ENCODE measurements at places on chromosomes 2 and 18.

- DNase-seq = no peak
Measured at GRCh38 chr2:222577341-222577740, 78.6 kb downstream of the FARSB start.

DNA sequence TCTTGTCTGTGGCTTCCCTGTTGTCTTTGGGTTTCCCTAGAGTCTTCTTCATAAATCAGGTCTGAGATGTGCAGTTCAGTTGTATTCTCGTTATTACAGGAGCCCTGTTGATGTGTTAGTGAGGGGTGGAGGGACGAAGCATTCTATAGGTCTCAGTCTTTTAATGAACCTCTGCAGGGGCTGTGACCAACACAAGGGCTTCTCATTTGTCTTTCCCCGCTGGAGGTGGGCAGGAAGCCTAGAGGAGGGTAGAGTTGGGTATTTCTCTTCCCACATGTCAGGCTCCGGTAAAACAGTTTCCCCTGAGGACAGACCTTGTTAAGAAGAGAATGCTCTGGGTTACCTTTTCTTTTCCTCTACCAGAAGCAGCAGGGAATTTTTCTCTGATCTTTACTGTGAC is 31.2 kb downstream of the PROC start:
- no peak for DNase-seq

GRCh38 chr2:67215214-67216055 is 181.7 kb upstream of the ETAA1 start:
- DNase-seq = no peak

GRCh38 chr18:29218091-29218490 is 1041.2 kb upstream of the CDH2 start:
- DNase-seq = no peak

- peak; percentile 44 for DNase-seq
Measured at GRCh38 chr2:44777537-44777936, 164.0 kb upstream of the SIX3 start.

DNA sequence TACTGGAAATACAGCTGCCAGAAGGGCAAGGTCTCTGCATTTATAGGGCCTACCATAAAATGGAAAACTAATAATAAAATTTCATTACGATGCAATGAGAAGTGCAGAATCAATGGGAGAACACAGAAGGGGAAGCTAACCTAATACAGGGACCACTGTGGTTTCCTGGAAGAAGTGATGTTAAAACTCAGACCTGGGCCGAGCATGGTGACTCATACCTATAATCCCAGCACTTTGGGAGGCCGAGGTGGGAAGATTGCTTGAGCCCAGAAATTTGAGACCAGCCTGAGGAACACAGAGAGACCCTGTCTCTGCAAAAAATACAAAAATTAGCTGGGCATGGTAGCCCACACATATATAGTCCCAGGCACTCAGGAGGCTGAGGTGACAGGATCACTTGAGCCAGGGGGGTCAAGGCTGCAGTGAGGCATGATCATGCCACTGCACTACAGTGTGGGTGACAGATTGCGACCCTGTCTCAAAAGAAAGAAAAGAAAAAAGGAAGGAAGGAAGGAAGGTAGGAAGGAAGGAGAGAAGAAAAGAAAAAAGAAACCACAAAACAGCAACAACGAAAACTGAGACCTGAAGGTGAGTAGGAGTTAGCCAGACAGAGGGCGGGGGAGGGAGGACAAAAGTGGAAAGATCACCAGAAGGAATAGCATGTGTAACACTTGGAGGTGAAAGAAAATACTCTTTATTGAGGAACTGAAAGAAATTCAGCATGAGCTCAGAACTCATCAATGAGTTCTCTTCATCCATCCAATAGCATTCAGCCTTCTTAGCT is 58.3 kb upstream of the DTNA start:
- DNase-seq = no peak

- DNase-seq = no peak
Measured at GRCh38 chr2:230823264-230823964, 41.3 kb upstream of the ITM2C start.

- peak; percentile 41 for DNase-seq
Measured at GRCh38 chr2:194443926-194444325, 1213.1 kb upstream of the SLC39A10 start.

DNA sequence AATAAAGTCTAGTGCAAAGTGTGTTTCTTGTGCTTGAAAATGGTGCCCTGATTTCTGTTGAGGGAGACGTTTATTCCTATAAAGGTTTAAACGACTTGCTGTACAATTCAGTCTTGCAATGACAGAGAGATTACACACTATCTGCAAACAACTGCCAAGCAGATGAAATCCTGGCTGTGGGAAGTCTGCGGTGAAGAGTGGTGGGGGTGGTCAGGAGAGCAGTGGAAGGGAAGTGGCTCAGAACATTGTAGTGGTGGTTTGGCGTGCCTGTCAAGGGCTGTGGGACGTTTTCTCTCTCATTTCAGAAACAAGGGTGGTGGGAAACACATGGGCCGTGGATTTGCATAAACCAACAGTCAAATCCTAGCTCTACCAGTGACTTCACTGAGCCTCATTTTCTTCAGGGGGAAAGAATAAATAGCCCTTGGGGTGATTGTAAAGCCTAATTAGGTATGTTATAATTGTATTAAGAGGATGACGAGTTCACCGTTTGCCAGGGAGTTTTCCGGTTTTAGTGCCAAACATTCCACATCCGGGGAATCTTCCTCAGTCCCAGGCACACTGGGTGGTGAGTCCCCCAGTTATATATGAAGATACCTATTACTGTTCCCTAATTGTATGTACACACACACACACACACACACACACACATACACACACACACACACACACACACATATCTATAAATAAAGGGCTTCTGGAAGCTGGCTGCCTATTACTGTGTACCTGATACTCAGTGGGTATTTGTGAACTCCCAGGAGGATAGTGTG is 115.0 kb downstream of the SPTBN1 start:
- no peak for DNase-seq

GRCh38 chr2:30869988-30870387 is 62.7 kb upstream of the CAPN13 start:
- no peak for DNase-seq

- no peak for DNase-seq
Measured at GRCh38 chr18:77044866-77045664, 87.5 kb downstream of the MBP start.

DNA sequence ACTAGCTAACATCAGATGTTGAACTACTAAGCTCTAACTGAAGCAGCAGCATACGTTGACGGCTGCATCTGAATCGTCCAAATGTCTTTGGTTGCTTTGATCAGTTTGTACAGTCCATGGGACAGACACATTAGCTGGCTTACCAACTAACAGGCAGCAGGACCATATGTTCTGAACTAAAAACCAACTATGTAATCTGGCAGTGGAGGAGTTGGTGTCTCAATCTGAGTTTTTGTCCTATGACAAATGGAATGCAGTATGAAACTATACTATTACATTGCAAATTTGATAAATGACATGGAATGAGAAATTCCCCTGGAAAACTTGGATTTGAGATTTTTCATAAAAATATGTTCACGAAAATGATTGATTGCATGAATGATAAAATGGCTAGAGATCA is 79.5 kb downstream of the EPHA4 start:
- no peak for DNase-seq

- DNase-seq = no peak
Measured at GRCh38 chr2:138115666-138116065, 151.4 kb downstream of the HNMT start.

DNA sequence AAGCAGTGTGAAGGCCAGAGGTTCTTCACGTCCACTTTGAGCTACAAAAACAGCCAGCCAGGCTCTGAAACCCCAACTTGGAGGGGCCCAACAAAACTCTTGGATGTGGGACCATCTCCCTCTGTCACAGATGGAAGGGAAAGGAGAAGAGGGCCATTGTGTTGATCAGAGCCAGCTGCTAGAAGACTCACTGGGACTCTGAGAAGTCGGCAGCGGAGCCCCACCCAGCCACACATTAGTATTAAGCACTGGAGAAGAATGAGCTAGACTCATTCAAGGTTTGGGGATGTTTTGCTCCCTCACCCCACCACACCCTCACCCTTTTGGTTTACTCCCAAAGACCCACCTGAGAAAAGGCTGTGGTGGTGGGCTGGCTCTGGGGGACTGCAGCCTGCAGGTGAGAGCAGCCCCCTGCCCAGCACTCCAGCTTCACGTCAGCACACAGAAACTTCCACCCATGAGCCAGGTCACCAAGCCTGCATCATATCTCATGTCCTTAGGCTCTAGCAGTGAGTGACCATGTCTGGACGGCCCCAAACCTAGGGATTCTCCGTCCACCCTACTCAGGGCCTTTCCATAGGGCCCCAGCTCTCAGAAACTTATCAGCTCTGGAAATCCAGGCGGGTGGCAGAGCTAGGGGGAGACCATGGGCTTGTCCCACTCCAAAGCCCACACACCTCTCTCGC is 12.6 kb downstream of the TEX51 start:
- no peak for DNase-seq

DNA sequence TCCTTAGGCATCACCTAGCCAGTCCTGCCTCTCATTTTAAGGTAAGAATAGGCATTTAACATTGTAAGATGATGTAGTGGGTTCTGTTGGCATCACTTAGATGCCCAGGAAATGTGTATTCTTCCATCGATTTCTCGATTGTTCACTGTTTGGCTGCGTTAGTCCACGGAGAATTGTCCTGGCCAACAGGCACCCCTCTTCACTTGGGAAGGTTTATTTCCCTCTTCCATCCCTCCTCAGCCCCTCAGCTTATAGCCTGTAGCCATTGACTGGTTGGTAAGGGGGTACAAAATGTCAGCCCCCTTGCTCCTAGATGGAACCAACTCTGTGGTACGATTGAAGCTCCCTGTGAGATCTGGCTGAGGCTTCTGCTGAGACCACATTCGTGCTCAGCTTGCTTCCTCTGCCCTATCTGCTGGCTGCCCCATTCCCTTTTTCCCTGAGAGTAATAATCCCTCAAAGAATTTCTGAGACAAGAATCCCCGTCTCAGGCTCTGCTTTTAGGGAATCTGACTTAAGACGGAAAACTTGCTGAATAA is 43.4 kb downstream of the PLEKHA3 start:
- DNase-seq = no peak

DNA sequence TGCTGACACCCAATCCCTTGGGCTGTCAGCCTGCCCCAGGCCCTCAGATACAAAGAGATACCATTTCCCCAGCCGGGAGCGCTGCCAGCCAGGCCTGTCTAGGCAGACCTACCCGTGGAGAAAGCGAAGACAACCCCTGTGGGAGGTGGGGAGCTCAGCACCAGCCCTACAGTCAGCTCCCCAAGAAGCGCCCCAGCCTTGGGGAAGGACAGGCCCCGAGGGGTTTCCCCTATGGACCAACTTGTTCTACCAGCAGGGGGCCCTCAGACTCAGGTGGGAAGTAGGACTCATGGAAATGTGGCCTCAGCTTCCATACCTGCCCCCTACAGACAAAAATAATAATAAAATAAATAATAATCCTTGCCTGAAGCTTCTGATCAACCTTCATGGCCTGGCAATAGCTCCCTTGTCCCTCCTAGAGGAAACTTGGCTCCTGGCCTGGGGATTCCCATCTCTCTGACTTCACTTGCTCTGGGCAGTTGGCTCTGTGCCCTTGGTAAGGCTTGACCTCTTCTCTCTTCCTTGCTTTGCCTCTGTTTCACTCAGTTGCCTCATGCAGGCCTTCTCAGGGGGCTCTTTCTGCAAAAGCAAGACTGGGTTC is 7.0 kb downstream of the SLC35F6 start:
- DNase-seq = no peak

- no peak for DNase-seq
Measured at GRCh38 chr2:32242331-32242730, 22.4 kb downstream of the NLRC4 start.

DNA sequence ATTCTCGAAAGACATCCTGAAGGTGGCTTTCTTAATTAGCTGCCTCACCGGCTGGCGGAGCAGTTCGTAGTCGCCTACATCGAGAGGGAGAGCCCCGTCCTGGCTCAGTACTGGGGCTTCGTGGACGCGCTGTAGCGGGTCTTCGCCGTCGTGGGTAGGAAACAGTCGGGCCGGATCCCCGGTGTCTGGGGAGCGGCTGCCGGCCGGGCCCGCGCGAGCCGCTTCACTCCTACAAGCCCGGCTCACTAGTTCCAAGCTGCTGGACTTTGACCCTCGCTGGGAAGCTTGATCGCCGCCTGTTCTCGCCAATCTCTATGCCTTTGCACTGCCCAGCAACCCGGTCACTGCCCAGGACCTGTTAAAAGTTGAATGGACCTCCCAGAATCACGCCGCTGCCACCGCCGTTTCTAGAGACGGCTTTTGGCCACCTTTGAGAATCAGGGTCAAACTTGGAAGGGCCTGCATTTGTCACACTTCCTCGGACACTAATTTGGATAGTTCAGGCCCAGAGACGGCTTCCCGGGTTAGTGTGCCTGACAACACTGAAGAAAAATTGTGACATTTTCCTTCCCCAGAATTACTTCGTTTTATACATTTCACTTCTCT is 41.4 kb upstream of the AKAIN1 start:
- no peak for DNase-seq

DNA sequence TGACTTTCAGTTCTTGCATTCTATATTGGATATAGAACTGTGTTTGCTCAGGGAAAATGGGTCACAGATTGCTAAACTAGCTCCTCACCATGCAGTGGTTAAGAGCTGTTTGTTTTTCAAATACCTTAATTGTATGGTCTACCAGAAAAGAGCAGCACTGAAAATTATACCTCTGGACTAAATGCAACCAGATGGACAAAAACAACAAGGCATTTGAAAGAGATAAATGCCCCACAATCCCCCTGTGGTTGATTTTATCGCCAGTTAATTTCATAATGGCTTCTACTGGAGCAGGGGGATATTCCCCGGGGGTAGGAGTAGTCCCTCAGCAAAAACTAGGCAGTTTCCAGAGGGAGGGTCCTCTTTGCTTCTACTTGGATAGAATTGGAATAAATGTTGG is 267.9 kb upstream of the TNP1 start:
- DNase-seq = peak; percentile 37

GRCh38 chr2:71066856-71067255 is 1.6 kb upstream of the NAGK start:
- no peak for DNase-seq

DNA sequence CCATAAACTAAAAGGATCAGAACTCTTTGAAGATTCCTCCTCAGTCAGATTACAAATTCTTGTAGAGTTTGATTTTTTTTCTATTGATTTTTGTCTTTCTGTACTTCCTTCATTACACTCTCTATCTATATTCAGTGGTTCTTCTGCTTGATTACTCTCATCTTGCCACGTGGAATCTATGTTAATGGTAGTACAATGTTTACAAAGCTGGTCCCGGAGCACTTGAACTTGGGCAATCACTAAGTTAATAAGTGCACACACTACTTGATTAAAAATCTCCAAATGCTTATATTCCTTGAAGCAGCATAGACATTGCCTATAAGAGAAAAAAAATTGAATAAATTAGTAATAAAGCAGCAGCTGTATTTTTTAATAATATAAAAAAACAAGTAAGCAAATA is 65.1 kb downstream of the USP34 start:
- no peak for DNase-seq

- no peak for DNase-seq
Measured at GRCh38 chr2:224518806-224519580, 66.2 kb downstream of the CUL3 start.

DNA sequence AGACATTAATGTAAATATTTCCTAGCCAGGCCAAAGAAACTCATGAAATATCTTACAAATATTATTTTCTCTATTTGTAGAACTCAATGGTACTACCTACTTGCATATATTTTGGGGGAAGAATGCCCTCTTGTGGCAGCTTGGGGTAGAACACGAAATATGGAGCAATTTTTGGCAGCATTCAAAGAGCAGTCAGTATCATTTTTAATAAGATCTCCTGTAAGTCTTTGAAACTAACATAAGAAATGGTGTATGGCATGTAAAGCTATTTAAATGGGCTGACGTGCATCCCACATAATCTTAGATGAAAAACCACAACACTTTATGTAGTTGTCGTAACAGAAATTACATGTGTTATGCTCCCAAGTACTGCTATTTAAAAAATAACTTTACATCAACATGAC is 62.3 kb upstream of the CCDC195 start:
- peak; percentile 43 for DNase-seq

GRCh38 chr2:152730591-152731333 is 12.3 kb downstream of the ARL6IP6 start:
- no peak for DNase-seq
